Activated CD4-positive, alpha-beta T cell treated with anti-CD3 and anti-CD28 coated beads for 4 hours (primary cell): ENCODE measurements at places on chromosomes 7 and 10.

GRCh38 chr7:50182759-50183158 lies 89.7 kb upstream of the ZPBP start:
- DNase-seq = no peak

- no peak for DNase-seq
Measured at GRCh38 chr10:119526149-119526548, 16.4 kb downstream of the RGS10 start.

DNA sequence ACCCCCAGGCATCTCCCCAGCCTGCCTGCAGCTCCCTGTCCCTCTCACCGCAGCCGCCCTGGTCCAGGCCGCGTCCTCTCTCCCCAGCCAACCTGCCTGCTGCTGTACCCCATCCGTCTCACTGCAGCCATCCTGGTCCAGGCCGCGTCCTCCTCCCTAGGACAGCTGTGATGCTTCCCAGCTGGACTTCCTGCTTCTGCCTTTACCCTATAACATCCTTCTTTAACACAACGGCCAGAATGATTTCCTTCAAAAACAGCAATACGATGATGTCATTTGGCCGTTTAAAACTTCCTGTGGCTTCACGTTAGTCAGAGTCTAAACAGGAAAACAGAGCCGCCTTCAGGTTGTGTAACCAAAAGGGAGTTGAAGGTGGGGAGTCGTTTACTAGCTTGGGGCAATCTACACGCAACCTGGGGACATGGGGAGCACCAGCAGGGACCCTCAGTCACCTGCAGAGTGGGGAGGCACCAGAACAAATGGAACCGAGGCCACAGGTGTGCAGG lies 32.2 kb upstream of the ZFAND2A start:
- DNase-seq = peak; percentile 32

- DNase-seq = no peak
Measured at GRCh38 chr7:101287032-101287431, 34.6 kb downstream of the IFT22 start.

DNA sequence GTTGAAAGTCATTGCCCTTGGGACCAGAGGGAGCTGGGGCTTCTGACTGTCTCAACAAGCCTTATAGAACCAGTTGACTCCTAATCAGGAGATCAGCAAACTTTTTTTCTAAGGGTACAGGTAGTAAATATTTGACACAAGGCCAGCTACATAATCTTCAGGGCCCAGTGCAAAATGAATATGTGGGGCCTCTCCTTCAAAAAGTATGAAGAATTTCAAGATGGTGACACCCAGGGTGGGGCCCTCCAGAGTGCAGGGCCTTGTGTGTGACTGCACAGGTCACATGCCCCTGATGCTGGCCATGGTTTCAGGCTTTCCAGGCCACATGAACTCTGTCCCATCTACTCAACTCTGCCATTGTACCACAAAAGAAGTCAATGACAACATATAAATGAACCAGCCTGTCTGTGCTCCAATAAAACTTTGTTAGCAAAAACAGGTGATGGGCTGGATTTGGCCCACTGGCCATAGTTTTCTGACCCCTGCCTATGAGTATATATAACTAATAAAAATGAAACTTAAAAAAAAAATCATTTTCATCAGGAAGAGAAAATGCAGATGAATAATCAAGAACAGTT lies 6.1 kb downstream of the MMRN2 start:
- DNase-seq = no peak

DNA sequence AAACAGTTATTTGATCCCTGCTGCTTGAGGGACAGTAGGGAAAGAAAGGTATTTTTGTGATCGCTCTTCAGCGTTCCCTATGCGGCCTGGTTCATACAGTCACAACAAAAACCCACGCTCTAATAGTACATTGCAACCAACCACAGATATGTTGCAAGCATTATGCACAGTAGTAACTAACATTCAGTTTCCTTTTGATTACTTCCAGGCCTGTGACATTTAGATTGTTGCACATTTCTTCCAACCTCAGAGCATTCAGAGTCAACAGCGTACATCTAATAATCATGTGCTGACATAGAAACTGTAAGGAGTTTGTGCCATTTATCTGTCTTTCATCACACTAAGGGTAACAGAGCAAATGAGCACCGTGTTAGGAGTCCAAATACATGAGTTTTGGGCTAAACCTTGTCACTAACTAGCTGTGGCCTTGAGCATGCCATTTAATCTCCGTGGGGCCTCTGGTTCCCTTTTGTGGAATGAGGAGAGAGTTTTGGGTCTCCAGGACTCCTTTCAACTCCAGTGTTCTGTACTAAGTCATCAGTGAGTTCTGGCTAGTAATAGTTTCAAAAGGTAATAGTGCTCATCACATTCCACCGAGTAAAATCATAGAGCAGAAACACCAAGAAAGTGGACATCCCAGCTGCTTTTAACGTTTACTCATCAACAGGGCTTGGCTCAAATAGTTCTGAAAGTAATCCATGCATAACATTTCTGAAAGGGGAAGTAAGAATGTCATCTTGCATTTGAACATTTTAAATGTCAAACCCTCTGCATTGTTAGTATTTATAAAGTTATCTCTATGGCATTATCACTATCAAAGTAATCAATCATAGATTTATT lies 99.0 kb upstream of the FZD1 start:
- DNase-seq = no peak

GRCh38 chr7:47799524-47799923 lies 148.7 kb downstream of the PKD1L1 start:
- no peak for DNase-seq
